Activated T-cell treated with anti-CD3 and anti-CD28 coated beads, Interleukin-2, amount 50 U/mL, for 48 hours (primary cell): ENCODE measurements at places on chromosomes 5 and 9.

- no peak for DNase-seq
These were observed 38.2 kb downstream of the MRPL36 start for GRCh38 chr5:1761453-1761755.

GRCh38 chr5:31942546-31942945 lies 231.6 kb downstream of the GOLPH3 start:
- no peak for DNase-seq

DNA sequence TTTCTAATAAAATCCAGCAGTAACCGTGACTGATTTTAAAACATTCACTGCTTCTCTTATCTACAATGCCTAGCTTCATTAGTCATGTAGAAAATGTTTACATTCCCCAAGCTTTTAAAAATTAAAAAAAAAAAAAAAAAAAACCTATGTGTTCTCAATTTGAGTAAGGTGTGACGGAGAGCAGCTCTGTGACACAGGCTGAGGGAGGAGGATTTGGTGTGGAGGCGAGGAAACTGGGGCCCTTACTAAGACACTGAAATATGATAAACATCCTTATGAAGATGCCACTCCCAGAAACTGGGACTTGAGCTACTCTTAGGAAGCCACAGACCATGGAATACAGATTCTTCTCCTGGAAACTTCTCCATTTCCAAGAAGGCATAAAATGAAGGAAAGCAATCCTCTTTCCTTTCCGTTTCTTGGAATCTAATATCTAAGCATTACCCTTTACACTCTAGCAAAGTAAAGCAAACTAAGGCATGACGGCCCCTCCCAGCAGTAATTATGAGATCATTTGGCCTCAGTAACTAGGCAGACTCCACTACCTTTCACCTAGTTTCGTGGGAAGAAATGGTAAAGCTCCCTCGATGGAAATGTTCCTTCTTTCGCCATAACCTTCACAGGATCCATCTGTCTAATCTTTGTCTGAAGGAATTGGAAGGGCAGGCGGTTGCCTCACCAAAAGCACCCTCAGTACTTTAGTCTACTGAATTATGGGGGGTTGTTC lies 23.5 kb downstream of the GRAMD2B start:
- DNase-seq = peak; percentile 62

DNA sequence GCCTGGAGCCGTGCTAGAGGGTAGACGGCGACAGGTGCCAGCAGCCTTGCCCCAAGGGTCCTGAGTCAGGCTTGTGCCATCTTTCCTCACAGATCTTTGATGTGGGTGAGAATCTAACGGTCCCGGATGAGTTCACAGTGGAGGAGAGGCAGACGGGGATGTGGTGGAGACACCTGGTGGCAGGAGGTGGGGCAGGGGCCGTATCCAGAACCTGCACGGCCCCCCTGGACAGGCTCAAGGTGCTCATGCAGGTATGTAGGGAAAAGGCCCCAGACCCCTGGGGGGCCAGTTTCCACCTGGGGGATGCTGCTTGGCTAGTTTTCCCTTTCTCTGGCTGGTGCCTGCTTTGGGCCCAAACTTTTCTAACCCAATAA lies 24.0 kb downstream of the PTGES2 start:
- peak; percentile 51 for DNase-seq

GRCh38 chr5:69213513-69214215 lies 21.0 kb upstream of the CDK7 start:
- no peak for DNase-seq

GRCh38 chr9:14007190-14007769 lies 306.7 kb downstream of the NFIB start:
- DNase-seq = no peak

DNA sequence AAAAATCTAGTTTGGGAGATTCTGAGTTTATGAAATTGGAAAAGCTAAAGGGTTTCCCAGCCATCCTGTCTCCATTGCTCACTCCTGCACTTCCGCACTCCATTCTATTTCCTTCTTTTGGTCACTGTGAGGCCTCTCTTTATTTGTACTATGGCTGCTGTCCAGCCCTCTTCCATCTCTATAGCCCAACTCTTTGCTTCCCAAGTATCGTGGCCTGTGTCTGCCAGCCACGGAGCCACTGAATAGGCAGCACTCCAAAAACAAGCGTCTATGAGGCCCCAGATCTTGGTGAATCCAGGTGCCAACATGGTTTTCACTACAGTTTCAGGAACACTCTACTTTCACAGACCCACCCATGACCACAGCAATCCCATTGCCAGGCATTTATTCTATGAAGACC lies 37.2 kb downstream of the GRAMD2B start:
- no peak for DNase-seq

GRCh38 chr9:38682713-38683112 lies 37.2 kb downstream of the FAM240B start:
- no peak for DNase-seq

DNA sequence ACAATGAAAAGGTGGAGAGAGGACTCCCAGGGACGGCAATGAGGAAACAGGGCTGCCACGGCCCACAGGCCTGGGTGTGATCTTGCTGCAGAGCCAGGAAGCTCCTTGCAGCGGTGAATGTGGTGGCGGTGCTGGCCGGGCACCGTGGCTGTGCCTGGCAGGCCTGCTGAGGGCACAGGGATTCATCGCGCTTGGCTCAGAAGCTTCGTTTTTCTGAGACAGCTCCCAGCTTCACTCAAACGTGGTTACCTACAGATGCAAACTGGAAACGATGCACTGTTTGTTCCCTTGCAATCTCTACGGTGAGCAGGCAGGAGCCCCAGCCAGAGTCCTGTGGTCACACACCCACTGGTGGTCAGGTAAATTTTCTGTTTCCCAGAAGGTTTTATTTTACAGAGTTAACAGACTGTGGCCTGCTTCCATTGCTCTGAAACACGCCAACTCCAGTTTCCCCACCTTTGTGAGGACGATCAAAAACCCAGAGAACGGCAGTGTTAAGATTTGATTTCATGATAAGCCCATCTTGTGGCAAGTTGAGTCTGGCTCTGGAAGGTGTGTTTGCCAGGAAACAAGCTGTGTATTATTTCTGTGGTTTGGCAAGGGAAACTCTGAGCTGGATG lies 183.9 kb downstream of the AUH start:
- peak; percentile 73 for DNase-seq

DNA sequence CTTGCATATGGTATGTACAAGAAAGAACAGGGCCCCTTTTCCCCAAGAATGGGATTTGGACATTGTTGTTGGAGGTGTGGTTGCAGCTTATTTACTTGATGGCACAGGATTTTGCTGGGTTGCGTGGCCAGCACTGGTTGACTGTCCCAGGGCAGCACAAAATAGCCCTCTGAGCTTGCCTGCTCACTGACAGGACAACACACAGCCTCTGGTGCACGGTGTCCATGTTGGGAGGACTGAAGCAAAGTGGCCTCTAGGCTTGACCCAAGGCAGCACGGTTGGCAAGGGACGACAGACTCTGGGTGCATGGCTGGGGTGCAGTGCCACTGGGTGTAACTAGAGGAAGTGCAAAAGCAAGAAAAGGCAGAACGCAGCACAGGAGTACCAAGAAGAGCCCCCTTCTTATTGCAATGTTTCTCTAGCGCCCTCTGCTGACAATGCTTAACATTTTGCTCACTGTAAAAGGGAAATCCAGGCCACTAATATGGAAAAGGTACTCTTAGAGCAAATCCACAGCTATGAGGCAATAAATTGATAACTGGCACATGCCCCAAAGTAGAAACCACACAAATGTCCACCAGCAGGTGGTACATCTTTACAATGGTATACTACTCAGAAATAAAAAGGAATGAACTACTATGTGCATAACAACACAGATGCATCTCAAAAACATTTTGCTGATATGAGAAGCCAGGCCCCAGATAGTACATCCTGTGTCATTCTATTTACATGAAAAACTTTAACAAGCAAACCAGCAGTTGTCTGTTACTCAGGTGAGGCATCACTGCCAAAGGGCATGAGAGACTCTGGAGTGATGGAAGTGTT lies 47.4 kb upstream of the BARX1 start:
- peak; percentile 26 for DNase-seq

- DNase-seq = no peak
These were observed 97.2 kb downstream of the CRB2 start for GRCh38 chr9:123453076-123453667.

DNA sequence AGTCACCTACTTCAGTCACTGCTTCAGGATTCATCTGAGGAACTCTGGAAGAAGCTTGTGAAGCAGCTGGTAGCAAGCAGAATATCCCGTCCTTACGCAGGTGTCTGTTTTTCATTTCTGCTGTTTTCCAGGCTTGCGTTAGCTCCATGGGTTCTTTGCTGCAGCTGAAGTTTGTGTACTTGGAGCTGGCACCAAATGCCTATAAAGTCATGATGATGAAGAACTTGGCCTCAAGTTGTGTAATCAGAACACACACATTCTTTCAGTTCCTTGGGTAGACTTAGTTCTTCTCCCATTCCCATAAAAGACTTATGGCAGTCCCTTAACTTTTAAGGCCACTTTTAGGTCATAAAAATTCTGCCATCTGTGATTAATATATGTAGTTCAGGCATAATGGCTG lies 116.7 kb downstream of the LRRC70 start:
- no peak for DNase-seq

GRCh38 chr9:38178237-38178636 lies 109.2 kb upstream of the SHB start:
- DNase-seq = no peak

DNA sequence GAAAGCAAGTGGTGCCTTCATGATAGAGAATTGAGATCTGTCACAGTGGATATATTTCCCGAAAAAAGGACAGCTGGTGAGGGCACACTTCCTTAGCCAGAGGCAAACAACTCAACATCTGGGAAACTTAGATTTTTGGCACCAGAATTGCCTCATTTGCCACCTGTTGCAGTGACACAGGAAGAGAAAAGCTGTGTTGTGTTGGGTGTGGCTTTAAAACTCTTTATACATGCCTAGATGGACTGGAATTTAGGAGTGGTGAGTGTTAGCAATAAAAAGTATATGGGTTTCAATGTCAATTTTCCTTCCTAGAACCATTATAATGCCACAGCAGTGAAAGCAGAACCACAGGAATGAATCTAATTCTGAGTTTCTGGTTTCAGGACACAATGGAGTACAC lies 62.6 kb upstream of the CEMIP2 start:
- no peak for DNase-seq

- DNase-seq = no peak
These were observed 30.1 kb upstream of the TENT2 start for GRCh38 chr5:79582186-79582585.

- no peak for DNase-seq
These were observed 151.3 kb upstream of the TMEM161B start for GRCh38 chr5:88419931-88420330.

DNA sequence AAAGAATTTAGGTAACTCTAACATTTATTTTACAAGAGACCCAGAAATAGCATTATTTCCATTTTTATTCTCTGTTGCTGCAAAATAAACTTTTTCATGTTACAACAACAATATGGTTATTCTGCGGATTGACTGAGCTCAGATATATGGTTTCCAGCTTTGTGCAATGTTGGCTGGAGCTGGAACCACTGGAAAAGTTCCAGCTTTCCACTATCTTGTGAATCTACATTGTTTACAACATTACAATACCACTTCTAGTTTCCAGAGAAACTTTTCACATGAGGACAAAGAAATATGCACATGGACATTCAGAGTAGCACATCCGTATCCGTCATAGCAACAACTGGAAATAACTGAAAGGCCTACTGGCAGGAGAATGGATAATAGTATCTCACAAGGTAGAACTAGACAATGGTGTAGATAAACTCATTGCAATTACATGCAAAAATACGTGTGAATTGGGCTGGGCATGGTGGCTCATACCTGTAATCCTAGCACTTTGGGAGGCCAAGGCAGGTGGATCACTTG lies 436.1 kb upstream of the ADAMTS16 start:
- DNase-seq = no peak

DNA sequence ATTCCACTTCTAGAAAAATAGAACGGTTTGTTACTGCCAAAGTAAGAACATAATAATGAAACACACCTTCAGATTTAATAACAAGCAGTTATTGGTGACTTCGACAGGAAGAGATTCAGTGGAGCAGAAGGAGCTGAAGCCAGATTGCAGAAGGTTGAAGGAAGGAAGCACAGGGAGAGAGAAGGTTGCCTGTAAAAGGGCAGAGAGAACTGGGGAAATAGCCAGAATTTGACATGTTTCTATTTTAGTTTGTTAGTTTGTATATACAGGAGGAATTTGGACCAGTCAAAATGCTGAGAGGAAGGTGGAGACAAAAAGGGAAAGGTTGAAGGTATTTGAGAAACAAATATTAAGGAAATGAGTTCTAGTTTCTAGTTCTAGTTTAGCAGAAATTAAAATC lies 269.2 kb upstream of the ELAVL2 start:
- DNase-seq = no peak

GRCh38 chr5:111198281-111198966 lies 25.8 kb upstream of the CAMK4 start:
- no peak for DNase-seq

DNA sequence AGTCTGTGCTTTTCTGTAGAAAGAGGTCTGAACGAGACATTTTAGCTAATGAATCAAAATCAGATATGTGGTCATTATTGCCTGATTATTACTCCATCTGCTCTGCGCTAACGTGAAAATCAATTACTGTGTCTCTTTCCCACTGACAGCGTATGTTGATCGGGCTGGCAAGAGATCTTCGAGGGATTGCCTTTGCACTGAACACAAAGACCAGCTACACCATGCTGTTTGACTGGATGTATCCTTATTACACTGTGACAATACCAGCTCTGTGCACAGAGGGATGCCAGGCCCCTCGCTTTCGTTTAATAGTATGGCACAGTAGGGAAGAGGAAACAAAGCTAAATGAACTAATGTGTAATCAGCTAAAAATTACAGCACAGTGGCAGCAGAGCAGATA lies 103.7 kb upstream of the TLX3 start:
- no peak for DNase-seq

- no peak for DNase-seq
These were observed 69.4 kb downstream of the PPIC start for GRCh38 chr5:122967085-122967484.

DNA sequence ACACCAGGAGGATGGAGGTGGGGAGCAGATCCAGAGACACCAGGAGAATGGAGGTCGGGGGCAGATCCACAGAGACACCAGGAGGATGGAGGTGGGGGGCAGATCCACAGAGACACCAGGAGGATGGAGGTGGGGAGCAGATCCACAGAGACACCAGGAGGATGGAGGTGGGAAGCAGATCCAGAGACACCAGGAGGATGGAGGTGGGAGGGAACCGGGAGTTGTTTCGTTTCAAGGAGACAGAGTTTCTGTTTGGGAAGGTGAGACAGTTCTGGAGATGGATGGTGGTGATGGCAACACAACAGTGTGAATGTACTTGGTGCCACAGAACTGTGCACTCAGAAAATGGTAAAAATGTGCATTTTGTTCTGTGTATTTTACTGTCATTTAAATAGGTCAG lies 9.0 kb upstream of the INPP5E start:
- DNase-seq = no peak

GRCh38 chr5:154078272-154078671 lies 39.5 kb downstream of the MFAP3 start:
- no peak for DNase-seq
